ENCODE measurements at places on chromosomes 7 and 10.

GRCh38 chr10:33952692-33953360 is 618.4 kb upstream of the NRP1 start:
- DNase-seq: no peak

DNA sequence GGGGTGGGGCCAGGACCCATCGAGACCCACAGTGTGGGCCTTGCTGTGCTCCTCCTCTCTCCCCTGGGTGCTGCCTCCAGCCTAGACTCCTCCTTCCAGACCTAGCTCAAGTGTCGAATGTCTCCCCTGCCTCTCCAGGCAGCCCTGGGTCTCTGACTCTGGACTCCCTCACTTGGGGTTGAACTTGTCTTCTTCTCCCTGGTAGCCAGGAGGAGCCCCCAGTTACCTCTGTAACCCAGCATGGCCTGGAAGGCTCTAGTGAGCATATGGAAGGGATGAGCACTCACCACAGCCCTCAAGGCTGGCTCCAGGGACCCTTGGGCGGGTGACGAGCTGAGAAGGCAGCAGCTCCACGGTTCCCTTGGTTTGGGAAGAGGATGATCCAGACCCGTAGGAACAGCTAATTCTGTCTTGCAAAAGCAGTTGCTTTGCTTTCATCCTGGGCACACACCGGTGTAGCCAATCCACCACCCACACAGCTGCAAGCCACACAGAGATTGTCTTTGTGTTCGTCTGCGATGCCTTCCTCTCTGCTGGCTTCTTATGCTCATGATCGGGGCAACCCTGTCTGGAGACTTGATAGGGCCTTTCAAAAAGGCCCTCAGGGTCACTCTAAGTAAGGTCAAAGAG is 52.3 kb upstream of the ANTXRL start:
- no peak for DNase-seq

DNA sequence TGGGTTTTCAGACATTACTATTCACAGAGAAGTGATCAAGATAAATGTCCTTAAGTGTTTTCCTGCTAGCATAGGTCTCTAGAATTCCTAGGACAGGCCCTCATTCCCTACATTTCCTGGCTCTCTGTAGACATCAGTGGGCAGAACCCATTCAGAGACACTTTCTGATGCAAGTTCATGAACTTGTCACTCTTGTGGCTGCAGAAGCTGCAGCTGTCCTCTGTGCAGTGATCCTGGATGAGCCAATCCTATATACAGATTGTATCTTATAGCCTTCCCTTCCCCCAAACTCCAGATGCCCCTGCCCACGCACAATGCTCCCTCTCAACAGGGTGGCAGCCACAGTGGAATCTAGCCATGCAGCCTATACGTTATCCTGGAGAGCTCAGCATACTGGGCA is 12.6 kb upstream of the GRB10 start:
- no peak for DNase-seq

DNA sequence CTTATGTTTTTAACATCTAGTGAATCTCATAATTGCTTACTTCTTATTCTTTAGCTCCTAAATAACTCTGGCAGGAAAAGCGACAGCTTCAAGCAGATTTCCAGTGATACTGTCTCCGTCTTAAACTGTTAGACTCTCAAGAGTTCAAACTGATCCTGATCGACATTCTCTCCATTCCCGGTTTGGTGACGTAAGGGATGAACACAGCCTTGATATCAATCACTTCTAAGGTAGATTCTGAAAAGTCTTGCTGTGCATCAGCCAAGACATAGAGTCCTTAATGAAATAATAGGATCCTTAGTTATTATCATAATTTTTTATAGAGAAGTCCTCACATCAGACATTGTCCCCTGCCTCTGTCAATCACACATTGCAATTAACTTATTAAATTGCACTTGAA is 534.6 kb downstream of the TFEC start:
- no peak for DNase-seq

- no peak for DNase-seq
Observed at GRCh38 chr7:114864278-114864677, 57.6 kb upstream of the MDFIC start.

GRCh38 chr7:125644109-125644508 is 714.5 kb upstream of the POT1 start:
- no peak for DNase-seq

DNA sequence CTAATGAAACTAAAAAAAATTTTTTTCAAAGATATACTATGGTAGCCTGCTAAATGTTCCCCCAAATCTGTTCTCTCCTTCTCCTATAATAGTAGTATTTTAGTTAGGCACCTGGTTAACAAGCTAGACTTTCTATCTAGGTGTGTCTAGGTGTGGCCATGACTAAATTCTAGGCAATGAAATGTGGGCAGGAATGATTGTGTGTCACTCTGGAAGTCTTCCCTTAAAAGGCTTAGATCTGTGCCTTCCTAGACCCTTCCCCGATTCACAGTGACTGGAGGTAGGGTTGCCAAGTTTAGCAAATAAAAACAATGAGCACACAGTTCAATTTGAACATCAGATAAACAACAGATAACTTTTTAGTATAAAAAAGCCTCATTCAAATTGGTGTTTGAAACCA is 8.3 kb upstream of the ARHGAP21 start:
- DNase-seq: no peak

- DNase-seq: peak; percentile 52
Observed at GRCh38 chr7:4791738-4792536, 16.5 kb downstream of the AP5Z1 start.

GRCh38 chr10:119478111-119478802 is 64.3 kb downstream of the RGS10 start:
- no peak for DNase-seq

DNA sequence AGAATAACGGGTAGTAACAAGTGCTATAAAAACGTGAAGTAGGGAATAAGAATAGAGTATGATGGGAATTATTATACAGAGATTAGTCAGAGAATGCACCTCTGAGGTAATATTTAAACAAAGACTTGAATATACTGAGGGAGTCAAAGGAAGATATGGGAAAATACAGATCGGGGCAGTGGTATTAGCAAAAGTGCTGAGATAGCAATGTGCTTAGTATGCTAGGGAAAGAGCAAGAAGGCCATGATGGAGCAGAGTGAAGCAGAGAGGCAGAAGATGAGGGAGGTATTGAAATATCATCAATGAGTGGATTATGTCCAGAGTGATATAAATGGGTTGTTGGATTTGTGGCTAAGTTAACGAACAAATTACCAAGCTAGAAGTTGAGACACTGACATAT is 96.5 kb upstream of the GPR22 start:
- DNase-seq: no peak

GRCh38 chr10:88292185-88292514 is 291.0 kb downstream of the RNLS start:
- DNase-seq: no peak

- DNase-seq: no peak
Observed at GRCh38 chr10:29627201-29628132, 7.3 kb downstream of the SVIL start.

GRCh38 chr7:140022582-140023211 is 40.1 kb downstream of the PARP12 start:
- no peak for DNase-seq

DNA sequence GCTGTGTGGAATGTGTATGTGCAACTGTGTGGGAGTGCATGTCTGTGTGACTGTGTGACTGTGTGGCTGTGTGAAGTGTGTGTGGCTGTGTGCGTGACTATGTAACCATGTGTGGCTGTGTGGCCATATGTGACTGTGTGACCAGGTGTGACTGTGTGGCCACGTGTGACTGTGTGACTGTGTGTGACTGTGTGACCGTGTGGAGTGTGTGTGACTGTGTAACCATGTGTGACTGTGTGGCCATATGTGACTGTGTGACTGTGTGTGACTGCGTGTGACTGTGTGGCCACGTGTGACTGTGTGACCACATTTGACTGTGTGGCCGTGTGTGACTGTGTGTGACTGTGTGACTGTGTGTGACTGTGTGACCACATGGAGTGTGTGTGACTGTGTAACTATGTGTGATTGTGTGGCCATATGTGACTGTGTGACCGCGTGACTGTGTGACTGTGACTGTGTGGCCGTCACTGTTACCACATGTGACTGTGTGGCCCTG is 502.9 kb downstream of the DNAJB6 start:
- no peak for DNase-seq

- DNase-seq: no peak
Observed at GRCh38 chr7:36652431-36652830, 71.9 kb downstream of the AOAH start.

DNA sequence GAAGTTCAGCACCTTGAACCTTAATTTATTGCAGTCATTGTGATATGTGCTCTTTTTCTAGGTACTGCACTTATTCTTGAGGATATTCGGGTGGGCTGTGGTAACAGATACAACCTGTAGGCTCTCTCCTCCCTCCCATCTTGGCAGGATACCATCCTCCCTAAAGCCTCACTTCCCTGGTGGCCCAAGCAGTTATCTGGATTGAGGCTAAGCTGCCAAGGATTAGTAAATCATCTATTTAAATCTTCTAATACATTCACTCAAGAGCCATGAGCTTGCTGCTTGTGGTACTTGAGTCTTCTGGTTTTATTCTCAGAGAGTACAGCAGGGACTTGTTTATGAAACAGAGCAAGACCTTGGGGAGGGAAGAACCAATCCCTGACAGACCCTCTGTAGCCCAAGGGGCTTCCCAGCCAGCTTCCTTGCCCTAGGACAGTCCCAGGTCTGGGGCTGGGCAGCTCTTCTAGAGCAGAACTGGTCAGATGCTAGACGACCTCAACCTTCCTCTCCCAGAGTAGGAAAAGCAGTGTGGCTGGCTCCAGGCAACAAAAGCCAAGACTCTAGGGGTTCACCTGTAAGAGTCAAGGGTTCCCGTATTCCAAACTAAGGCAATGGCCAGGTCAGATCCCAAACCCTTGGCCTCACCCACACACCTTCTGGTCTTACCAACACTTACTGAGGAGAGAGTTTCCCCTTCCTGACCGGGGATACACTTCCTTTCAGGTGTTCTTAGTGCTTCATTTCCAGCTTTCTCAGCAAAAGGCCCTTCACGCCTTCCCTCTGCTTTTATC is 21.3 kb downstream of the WNT8B start:
- no peak for DNase-seq

DNA sequence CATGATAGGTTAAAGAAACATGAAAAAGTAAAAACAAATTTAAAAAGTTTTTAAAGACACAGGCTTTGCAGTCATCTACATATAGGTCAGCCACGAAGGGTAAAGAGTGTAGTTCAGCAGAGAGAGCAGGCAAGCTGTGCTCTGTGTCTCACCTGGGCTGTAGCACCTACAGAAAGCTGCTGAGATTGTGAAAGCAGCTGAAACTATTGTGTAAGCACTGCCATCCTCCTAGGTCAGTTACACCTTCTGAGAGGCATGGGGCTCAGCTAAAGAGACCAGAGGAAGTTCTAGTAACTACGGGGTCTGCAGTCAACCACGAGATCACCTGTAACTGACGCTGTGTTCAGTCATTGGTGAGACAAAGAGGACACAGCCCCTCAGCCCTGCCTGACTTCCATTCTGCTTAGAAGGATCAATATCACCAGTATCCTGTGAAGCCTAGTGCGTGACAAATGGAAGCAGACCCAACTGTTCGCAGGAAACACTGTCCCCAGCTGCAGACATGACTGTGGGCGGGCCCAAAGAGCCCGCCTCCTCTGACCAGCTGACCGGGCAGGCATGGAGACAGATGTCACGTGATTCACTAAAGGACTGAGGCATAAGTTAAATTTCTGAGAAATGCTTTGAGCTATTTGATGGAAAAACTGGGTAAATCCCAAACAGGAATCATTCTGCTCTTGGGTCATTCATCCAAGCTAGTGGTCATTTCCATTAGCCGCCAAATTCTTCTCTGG is 87.9 kb downstream of the EBF3 start:
- DNase-seq: no peak

- no peak for DNase-seq
Observed at GRCh38 chr10:76031769-76032699, 600.6 kb downstream of the LRMDA start.

DNA sequence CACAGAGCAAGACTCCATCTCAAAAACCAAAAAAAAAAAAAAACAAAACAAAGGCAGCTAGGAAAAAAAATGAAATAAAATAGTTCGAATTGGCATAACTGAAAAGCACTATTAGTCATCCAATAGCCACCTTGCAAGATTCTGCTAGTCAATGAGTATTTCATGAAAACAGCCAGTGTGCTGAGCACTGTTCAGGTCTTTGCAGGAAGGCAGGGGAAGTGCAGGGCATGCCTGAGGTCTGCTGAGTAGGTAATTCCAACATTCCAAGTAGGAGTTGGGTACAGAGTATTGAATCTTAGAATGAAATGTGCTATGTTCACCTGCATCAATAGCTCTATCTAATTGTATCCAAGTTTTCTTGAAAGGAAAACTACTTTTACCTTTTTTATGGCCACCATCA is 22.9 kb downstream of the ABRAXAS2 start:
- DNase-seq: no peak
